ENCODE measurements at places on chromosomes 4 and X.
A peak's percentile ranks its signal among the peaks of the same experiment; 100 is the strongest.

DNA sequence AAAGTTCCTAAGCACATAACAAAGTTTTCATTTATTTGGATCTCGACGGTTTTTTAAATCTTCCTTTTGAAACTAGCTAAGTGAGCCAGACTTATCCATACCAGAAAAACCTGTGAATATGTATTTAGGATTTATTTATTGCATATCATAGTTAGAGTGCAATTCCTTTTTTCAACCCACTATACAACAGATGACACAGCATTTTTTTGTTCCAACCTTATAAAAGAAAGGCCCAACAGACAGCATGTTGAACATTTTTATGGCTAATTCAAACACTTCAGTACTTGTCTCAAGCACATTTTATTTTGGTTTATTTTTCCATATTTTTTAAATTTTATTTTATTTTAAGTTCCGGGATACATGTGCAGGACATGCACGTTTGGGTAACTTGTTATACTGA, 15.1 kb upstream of the RNF128 start:
- no peak for DNase-seq

DNA sequence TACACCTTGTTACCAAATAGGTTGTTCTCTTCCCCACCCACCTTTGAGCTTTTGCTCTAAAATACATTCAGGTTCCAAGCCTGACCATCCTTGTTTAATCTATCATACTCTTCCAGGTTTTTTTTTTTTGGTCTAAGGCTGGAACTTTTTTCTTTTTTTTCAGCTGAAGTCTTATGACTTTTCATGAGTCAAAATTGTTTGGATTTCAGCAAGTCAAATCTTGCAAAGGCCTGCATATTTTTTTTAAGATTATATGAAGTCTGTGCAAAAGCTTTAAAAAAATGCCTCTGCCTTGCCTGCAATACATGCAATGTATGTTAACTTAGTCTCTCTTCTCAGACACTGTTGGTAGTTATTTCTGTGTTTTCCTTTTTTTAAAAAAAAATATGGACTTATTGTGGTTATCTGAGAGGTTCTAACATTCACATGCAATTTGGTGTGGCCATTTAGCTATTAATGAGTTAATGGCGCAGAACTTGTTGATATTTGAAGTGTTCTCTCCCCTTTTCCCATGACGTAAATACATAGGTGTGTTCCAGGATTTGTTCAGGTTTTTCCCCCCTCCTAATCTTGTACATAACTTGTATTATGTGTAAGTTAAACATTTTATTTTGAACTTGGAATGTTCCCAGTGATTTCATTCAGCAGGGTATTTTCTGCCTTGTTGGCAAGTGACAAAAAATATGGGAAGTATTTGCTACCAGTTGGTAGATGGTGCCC, 58.7 kb downstream of the CCKAR start:
- no peak for DNase-seq

DNA sequence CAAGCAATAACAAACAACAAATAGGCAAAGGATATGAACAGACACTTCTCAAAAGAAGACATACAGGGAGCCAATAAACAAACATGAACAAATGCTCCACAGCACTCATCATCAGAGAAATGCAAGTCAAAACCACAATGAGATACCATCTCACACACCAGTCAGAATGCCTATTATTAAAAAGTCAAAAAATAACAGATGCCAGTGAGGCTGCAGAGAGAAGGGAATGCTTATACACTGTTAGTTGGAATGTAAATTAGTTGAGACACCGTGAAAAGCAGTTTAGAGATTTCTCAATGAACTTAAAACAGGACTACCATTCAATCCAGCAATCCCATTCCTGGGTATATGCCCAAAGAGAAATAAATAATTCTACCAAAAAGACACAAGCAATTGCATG, 129.8 kb upstream of the MAGEB2 start:
- no peak for DNase-seq

- DNase-seq = peak; percentile 46
Measured at GRCh38 chrX:69163936-69164741, 1.1 kb downstream of the PJA1 start.

- DNase-seq = no peak
Measured at GRCh38 chrX:49809891-49810632, 19.0 kb upstream of the PAGE4 start.

DNA sequence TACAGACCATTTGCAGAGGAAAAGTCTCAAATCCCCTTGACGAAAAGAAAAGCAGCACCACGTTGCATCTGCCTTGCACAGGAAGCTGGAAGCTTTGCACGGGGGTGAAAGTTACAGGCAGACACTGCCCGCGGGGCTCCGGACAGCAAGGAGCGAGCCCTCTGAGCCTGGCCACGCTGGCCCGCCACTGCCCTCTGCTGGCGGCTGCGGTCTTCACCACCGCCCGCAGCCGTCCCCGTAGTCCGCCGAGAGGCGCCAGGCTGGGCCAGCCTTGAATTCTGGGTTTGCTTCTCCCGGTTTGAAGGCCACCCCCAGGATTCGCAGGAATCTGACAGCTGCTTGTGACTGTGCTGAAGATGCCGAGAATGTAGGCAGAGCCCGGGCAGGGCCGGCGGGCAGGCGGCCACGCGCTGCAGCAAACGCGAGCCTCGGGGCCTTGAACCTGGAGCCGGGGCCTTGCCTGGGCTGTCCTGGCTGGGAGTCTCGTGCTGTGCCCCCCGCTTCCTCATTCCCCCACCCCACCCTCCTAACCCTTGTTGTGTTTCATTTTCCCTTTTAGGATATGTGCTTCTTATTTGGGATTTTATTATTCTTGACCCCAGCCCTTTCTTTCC, 49.2 kb downstream of the ENPP6 start:
- peak; percentile 90 for DNase-seq

- no peak for DNase-seq
Measured at GRCh38 chr4:7998447-7998846, 58.8 kb upstream of the AFAP1 start.

DNA sequence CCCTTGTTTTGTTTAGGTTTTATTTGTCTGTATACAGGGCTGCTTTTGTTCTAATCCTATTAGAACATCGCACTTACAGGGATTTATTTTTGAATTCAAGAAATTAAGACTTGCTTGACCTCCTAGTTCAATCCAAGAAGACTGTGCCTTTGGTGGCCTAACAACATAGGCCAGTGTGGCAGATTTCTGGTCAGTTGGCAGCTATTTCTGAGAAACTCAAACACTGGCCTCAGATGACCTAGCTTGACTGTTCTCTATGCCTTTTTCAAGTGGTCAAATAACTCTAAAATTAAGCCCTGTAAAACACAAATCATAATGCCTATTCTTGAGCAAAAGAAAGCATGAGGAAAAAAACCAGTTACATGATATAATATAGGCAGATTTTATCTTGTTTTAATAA, 89.3 kb upstream of the GPR34 start:
- DNase-seq = no peak

- DNase-seq = no peak
Measured at GRCh38 chrX:134512566-134512965, 52.6 kb downstream of the HPRT1 start.

- DNase-seq = no peak
Measured at GRCh38 chr4:122858705-122859104, 32.1 kb downstream of the FGF2 start.

DNA sequence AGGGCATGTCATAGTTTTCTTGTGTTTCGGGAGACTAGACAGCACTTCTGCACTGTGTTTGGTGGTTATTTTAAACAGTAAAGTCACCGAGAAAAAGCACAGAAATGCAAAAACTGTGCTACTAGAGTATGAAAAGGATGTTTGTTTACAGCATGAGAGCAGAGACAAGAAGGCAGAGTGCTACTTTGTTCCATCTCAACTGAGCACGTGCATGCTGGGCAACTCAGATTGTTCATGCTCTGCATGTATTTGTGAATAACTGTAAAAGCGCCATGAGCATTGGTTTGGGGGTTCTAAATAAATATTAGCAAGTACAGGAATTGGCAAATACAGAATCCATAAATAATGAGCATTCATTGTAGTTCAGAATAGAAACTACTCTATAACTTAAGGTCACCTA, 7.4 kb downstream of the EVC start:
- DNase-seq = no peak
